Activated CD4-positive, alpha-beta T cell treated with anti-CD3 and anti-CD28 coated beads, Interleukin-2, amount 50 U/mL, for 24 hours (primary cell): ENCODE measurements at places on chromosomes 3 and 15.

DNA sequence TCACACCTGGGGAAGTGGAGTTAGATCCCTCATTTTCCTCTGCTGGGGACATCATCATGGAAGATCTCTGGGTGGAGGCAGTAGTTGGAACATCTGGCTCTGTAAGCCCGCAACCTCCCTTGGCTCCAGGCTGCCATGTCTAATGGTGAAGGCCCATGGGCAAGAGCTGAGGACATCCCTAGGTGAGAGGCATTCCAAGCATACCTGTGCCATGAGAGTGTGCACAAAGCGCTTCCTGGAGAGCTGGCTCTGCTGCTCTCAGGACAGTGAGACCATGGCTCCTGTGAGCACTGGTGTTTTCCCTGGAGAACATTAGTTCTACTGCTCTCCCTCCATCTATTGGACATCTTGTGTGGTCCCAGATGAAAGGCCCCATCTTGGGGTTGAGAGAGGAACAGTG is 7.7 kb downstream of the MAPKAPK3 start:
- DNase-seq: no peak

DNA sequence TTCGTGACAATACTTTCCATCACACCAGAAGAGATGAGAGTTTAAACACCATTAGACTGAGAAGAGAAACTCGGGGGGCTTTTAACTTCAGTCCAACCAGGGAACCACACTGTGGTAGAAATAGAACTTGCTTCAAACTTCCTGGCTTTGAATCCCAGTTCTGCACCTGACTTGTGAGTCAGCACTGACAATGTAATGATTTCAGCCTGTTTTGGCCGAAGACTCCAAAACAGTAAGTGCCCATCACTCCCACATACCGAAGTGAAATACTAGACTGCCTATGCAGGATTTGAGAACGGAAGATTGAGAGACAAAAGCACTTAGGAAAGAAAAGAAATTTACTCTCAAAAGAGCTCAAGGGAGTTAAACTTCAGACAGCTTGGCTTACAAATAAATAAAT is 27.0 kb downstream of the C2CD4B start:
- no peak for DNase-seq

GRCh38 chr3:134337071-134337482 is 37.2 kb downstream of the AMOTL2 start:
- no peak for DNase-seq

- DNase-seq: no peak
Observed at GRCh38 chr3:197317250-197317963, 19.0 kb upstream of the DLG1 start.

GRCh38 chr3:46959161-46959511 is 17.4 kb downstream of the CCDC12 start:
- DNase-seq: peak; percentile 63

- DNase-seq: no peak
Observed at GRCh38 chr3:43073836-43074220, 32.1 kb downstream of the POMGNT2 start.

- DNase-seq: no peak
Observed at GRCh38 chr15:70127770-70128413, 30.2 kb upstream of the TLE3 start.

GRCh38 chr3:146468234-146468633 is 1.1 kb downstream of the PLSCR2 start:
- DNase-seq: no peak

- no peak for DNase-seq
Observed at GRCh38 chr3:126558336-126559071, at the start of gene C3orf22. Gene C3orf22 (minus strand): TSS chr3:126558932. CDS start chr3:126553390, 5,542 bp downstream.

DNA sequence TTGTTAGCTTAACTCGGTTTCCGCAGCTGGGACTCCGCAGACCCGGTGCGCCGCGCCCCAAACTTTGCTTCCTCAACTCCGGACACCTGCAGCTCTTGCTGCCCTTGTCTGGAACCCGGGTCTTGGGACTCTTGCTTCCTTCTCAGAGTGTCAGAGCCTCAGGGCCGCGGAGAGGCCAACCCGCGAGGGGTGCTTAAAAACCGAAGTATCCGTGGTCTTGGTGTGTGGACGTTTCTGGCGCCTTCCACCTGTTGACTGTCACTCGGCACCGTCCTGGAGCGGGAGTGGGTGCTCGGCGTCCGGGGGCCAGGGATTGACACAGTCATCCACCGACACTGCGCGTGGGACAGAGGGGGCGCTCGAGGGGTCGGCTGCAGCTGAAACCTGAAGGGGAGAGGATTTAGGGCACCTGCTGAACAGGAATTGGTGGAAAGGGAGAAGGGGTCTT is 386 bp downstream of the SQOR start:
- DNase-seq: peak; percentile 37

GRCh38 chr3:180430896-180431295 is 171.1 kb upstream of the TTC14 start:
- DNase-seq: no peak

- no peak for DNase-seq
Observed at GRCh38 chr3:142609136-142609535, 12.9 kb downstream of the PLS1 start.

DNA sequence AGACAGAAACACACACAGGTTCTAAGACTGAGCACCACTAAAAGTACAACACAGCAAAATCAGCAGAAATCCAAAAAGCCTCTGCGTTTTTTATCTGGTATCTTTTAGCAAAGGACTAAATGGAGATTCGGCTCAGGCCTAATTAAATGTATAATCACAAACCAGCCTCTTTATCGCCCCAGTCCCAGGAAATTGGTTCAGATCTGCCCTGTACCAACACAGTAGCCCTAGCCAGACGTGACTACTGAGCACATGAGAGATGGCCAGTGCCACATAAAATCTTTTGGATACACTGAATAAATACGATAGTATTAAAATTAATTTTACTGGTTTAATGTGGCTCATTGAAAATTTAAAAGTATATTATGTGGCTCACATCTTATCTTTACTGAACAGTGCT is 19.7 kb downstream of the TBC1D2B start:
- DNase-seq: no peak

DNA sequence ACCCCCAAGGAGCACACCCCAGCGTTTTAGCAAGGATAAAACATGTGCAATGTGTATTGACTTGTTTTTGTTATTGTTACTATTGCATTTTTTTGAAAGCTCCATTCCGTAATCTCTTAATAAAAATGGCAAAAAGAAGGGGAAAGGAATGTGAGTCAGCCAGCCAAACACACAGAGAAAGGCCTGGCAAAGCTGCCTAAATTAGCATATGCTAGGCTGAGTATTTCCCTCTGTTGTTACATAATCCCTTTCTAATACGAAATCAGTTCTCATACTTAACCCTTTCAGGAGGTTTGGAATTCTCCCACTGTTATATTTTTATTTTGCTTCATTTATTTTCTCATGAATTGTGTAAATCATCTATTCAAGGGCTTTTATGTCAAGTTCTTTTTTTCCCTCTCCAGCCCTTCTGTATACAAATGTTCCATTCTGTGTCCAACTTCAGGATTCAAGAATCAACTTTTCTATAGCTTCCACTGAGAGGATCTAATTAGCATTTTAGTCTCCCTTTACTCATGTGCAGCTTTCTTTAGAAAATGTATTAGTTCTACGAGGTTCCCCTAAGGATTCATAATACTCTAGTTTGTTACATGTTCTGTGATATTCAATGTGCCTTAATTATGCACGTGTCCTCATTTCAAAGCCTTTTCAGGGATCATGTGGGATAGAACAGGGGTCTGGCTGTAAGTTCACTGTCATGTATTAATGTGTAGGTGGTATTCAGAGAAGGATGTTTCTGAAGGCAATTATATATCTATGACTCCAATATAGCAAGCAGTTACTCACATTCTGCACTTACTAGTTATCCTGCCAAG is 9.2 kb downstream of the CADM2 start:
- no peak for DNase-seq

DNA sequence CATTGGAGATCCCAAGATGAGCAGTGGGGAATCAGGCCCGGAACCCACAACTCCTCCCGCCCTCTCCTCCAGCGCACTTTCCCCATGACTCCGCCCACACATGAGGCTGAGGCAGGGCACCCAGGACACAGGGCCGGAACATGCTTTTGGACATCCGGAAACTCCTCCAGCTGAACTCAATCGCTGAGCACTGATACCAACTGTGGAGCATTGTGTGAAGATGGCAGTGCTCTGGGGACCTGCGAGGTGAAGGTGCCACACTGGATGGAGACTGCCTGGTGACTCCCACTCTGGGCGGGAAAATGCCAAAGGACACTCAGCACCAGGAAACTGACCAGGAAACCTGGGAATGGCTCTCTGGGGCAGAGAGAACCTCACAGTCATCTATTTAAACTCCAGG is 189.1 kb downstream of the FAM43A start:
- no peak for DNase-seq

DNA sequence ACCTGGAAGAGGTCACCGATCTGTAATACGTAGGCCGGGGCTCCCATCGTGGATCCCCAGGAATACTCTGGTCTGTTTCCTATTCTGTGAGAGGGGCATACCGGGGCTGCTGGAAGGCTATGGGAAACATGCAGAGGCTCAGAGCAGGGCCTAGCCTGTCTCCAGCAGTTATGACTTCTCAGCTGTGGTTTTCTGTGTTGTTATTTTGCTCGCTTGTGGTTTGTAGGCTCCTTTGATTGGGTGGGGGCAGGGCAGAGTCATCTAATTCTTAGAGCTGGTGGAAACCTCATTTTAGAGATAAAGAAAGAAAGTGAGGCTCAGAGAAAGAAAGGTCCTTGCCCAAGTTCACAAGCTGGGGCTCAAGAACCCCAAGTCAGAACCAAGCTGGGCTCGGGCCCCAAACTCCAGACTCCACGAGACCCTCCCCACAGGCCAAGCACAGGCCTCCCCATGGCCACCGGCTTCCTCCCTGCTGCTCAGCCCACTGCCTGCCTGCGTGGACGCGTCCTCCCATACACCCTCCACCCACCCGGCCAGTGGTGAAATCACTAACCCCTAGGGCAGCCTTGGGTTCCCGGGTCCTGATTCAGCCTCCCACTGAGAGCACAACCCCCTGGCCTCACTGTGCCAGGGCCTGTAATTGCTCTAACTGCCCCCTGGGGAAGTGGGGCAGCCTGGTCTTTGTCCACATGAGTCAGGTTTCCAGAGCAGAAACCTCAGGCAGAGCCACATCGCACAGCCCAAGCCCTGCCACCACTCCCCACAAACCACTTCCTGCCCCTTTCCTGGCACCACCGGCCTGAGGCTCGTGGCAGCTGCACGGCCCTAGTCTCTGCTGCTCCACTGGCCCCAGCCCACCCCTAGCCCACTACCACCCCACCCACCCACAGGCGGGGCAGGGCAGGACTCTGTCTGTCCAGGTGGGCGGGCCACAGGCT is 270.8 kb downstream of the UACA start:
- peak; percentile 66 for DNase-seq

DNA sequence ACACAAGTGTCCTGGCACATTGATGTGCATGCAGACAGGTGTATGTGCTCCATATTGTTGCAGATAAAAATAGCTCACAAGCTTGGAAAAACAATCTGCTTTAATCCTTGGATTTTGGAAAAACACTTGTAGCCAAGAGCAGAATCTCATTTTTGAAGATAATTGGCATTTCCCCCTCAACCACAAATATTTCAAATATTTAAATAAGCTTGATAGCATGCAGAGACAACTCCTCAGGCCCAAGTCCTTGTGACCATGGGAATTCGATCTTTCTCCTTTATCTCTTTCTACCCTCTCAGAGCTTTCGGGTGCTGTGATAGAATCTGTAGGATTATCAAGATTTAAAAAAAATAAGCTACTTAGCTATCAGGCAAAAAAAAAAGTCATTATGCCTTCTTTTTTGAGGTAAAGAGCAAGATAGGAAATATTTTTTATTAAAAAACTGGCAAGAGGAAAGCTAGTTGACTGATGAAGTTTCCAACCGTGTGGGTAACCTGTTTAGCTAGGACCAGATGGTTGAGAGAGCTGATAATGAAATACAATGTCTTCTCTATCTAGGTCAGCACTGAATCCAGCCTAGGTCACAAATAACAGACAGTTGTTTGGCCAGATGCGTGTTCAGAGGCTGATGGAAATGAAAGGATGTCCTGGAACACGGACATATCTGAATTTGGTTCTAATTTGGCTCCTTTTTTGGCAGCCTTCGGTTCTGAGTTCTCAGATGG is 54.9 kb upstream of the SNRK start:
- DNase-seq: no peak

DNA sequence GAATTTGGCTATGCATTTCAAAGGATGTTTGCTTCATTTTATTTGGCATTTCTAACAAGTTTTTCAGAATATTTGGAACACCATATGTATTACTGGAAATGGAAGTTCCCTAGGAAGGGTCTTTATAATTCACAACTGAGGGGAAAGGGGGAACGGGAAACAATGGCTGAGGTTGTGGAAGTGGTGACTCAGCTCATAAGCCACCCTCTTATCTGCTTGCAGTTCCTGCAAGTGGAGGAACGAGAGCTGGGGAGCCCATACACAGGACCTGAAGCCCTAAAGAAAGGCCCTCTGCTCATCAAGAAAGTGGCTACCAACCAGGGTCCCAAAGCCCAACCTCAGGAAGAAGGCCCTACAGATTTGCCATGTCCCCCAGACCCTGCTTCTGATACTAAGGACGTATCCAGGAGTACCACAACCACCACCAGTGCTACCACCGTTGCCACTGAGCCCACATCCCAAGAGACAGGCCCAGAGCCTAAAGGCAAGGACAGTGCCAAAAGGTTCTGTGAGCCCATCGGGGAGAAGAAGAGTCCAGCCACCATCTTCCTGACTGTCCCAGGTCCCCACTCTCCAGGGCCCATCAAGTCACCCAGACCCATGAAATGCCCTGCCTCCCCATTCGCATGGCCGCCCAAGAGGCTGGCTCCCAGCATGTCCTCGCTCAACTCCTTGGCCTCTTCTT is 37.9 kb downstream of the ESYT3 start:
- DNase-seq: no peak
